Suppressor macrophage treated with lipopolysaccharide for 1 hour (primary cell): ENCODE measurements at places on chromosomes 12 and 14.

DNA sequence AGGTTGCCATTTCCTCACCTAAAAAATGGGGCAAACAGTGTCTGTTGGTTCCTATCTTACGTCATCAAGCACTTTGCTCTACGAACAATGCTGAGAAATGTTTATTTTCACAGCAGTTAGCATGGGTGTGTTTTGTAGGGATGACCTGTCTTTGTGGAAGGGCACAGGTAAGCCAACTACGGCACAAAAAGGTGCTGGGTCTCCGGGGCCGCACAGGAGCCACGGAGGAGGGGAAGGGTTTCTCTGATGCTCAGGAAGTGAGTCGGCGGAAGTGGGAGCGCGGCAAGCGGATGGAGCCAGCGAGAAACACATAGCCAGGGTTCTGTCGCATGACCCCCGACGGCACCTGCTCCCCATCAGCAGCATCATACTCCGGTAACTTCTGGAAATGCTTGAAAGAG, 65.6 kb upstream of the TCL1B start:
- DNase-seq = no peak

GRCh38 chr12:19220852-19221466, 91.4 kb downstream of the PLEKHA5 start:
- no peak for DNase-seq

DNA sequence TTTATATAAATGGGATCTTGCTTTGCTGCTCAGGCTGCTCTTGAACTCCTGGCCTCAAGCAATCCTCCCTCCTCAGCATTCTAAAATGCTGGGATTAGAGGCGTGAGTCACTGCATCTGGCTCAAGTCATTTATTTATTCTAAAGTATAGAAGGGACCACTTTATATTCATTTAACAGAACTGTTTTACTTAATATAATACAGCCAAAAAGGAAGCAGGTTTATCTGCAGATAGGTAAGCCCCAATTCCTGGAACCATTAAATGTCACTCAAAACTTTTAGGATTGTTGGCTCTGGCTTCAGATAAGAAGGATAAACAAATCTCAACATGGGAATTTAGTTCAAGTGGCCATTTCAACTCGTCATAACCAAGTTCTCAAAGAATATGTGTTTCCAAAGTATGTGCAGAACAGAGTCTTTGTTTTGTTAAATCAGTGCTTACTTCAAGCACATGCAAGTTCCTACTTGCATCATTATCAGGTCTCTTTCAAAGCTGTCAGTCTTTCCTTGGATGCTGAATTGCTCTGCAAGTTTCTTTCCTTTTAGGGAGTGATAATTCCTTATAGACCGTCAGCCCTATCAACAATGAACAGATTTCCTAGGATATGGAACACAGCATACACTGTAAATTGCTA, 60.4 kb downstream of the KITLG start:
- DNase-seq = no peak

DNA sequence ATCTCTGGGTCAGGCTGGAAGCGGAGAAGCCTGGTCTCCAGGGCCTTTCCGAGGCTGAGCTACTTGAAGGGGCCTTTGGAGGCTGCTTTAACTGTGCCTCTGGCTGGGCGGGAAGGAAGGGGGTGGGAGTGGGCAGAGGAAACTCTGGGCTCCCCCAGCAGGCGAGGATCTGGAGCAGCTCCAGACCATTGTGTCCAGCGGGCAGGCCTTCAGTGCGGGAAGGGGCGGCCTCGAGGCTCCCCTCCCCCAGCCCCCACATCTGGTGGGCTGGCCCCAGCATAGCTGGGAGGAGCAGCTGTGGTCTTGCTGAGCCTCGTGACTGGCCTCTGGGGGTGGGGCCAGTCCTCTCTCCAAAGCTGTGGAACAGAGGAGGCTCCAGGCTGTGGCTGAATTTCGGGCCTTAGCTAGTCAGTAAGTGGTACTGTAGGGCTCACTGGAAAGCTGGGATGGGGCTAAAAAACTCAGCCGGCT, 3.4 kb downstream of the TAMALIN start:
- peak; percentile 47 for DNase-seq

- no peak for DNase-seq
Observed at GRCh38 chr12:26062566-26062965, 62.3 kb downstream of the BHLHE41 start.

- no peak for DNase-seq
Observed at GRCh38 chr12:50625029-50625925, 120.5 kb downstream of the DIP2B start.

GRCh38 chr12:46521145-46521544, 148.6 kb upstream of the SLC38A2 start:
- DNase-seq = no peak

- no peak for DNase-seq
Observed at GRCh38 chr12:15782667-15783066, 6.5 kb downstream of the EPS8 start.

- no peak for DNase-seq
Observed at GRCh38 chr12:133063556-133063955, 17.2 kb upstream of the ZNF140 start.

DNA sequence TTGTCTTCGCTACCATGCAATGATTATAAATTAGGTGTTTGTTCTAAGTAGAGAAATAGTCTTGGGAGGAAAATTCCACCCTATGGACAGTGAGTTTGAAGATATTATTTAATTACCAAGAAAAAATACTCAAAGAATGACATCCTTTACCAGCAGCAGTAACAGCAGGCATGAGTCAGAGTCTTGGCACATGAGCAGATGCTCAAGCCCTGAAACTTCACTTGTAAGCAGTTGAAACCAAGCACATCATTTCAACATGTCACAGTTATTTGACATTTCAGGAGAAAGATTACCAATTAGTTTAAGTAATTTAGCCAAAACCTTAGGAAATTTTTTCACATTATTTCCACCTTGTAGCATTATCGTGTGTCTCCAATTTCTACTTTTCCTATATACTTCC, 99.2 kb downstream of the C12orf50 start:
- no peak for DNase-seq

DNA sequence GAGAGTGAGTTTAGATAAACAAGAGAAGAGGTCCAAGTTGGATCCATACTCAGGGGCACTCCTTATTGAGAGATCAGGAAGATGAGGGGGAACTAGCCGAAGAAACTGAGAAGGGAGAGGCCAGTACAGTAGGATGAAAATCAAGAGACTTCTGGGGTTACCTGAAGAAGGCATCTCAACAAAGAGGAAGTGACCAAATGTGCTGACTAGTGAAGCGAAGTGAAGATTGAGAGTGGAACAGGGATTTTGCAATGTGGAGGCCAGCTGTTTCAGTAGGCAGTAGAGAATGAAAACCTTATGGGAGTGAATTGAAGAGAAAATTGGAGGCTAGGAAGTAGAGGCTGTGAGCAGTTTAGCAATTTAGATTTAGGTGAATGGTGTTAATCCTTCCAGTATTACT, 153.0 kb downstream of the SYNE2 start:
- DNase-seq = no peak

DNA sequence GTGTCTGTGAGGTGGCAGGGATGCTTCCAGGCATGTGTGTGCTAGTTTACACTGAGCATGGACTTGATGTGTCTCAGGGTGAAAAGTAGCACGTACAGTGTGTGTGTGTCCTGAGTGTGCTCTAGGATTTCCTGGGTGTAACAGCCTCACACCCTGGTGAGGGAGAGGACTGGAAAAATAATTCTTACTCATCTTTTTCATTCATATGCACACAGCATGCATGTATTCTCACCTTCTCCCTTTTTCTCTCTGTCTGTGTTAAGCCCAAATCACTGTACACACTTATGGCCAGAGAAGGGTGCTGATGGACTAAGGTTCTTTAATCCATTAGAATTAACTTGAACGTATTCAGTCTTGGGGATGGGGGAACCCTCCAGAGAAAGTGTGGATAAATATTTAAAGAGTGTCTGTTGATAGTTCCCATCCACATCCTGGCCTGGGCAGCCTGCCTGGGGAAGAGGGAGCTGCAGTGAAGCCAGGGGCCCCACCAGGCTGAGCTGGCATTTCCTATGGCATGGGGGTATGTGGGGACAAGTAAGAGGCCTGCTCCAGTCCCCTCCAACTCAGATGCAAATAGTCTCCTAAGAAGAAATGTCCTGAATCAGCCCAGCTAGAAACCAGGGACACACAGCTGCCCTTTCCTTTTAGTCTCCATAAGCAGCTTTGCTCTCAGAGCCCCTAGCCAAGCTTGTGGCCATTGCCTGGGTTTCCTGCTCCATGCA, 1.1 kb upstream of the HOXC8 start:
- no peak for DNase-seq

GRCh38 chr14:98808494-98809407, 463.2 kb downstream of the BCL11B start:
- DNase-seq = no peak

GRCh38 chr12:42031847-42032564, 112.7 kb downstream of the GXYLT1 start:
- no peak for DNase-seq

DNA sequence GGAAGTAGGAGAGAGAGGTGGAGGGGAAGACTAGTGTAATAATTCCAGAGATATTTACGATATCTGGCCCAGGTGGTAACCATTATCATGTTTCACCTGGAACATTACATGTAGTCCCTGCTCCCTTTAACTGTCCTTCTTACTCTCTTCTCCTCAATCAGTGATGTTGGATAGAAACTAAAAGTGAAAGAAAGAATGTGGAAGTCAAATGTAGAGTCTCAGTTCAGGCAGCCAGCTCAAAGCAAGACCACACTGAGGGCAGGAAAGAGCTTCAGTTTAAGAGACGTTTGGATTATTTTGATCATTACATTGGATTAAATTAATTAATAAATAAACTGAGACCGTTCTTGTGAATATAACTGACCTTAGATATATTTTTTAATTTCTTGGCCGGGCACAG, 594.4 kb downstream of the FLRT2 start:
- no peak for DNase-seq

GRCh38 chr12:97276661-97277429, 185.8 kb upstream of the RMST start:
- no peak for DNase-seq

GRCh38 chr12:124709722-124710687, 142.6 kb upstream of the NCOR2 start:
- no peak for DNase-seq

- DNase-seq = peak; percentile 73
Observed at GRCh38 chr12:124032265-124032886, 59.4 kb downstream of the ZNF664 start.

- DNase-seq = no peak
Observed at GRCh38 chr14:24913021-24913420, 136.9 kb downstream of the STXBP6 start.

GRCh38 chr14:37232907-37233481, 35.3 kb downstream of the MIPOL1 start:
- DNase-seq = peak; percentile 37

DNA sequence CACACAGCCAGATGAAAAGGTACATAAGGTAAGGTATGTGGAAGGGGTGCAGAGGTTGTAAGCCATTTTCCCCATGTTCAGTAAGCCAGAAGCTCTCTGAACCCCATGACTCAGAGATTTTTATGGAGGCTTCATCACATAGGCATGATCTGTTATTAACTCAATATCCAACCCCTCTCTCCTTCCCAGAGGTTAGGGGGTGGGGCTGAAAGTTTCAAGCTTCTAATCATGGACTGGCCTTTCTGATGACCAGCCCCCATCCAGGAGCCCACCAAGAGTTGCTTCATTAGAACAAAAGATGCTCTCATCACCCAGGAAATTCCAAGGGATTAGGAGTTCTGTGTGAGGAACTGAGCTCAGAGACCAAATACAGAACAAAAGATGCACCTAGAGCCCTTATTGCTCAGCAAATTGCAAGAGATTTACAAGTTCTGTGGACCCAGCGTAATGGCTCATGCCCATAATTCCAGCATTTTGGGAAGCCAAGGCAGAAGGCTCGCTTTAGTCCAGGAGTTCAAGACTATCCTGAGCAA, 103.2 kb upstream of the DAAM1 start:
- no peak for DNase-seq

DNA sequence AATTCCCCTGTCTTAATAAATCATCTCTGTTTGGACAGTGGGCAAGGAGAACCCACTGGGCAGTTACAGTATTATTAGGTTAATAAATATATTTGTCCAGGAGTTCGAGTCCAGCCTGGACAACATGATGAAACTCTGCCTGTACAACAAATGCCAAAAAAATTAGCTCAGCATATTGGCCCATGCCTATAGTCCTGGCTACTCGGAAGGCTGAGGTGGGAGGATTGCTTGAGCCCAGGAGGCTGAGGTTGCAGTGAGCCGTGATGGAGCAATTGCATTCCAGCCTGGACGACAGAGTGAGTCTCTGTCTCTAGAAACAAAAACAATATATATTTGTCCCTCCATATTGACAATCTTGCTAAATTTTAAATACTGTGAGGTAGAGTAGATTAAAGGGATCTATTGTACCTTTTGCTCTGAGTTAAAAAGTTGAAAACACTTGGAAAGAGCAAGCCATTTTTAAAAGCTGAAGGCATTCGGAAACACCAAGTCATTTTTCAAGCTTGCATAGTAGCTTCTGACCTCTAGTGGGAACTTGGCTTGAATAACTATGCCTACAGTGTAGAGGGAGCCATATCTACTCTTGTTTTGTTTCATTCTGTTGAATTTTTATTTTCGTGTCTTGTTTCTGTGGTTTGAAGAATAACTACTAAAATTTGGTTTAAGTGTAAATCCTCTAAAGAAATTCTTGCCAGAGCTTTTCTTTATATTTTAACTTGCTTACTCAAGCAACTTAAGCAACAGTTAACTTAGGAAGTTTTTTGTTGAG, 14.6 kb upstream of the EEA1 start:
- no peak for DNase-seq

- peak; percentile 95 for DNase-seq
Observed at GRCh38 chr12:108333898-108334699, 5.0 kb downstream of the CMKLR1 start.

DNA sequence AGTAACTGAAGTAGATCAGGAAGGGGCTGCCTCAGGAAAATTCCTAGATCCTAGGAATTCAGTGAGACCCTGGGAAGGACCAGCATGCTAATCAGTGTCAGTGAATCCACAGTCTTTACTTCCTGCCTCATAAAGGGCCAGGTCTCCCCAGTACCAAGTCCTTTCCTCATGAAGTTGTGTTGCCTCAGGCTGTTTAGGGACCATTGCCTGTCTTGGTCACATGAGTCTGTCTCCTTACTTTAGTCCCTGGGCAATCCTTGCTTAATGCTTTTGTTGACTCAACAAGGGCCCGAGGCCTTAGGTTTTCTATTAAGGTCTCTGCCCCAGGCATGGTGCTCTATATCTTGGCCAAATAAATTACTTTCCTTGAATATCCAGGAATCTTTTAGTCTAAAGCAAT, 16.1 kb upstream of the ATF1 start:
- no peak for DNase-seq

GRCh38 chr12:122975790-122976647, 975 bp downstream of the OGFOD2 start:
- no peak for DNase-seq
